ENCODE measurements at places on chromosomes 12 and 14.
A peak's percentile ranks its signal among the peaks of the same experiment; 100 is the strongest.

DNA sequence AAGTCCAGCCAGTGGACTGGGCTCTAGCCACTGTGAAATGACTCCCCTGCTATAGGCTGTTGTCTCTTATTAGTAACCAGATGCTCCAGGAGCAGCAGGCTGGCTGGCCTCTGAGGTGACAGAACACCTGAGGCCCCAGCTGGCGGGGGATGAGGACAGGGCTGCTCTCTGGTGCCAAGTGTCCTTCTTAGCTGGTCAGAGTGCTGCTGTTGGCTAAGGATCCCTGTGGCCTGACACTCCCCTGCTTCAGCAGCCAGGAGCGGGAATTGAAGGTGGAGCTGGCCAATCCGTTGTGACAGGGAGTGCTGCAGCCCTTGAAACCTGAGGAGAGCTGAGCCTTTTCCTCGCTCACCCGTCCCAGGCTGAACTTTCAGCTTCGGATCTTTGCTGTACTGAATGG, 30.7 kb downstream of the TMEM229B start:
- DNase-seq: no peak

DNA sequence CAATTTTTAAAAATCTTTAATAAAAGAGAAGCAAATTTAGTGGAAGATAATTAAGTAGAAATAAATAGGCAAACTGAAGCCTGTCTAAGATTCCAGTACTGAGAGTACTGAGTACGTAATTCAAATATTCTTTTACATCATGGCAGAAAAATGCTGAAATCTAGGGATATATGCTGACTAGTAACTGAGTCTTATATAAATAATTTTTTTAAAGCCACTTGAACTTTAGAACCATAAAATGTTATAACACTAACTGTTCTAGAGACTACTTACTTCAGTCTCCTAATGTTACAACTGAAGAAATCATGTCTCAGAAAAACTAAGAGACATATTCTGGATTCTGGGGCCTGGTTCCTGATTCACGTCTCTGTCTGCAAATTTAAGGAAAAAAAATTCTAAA, 230.6 kb upstream of the PLEKHG7 start:
- no peak for DNase-seq

DNA sequence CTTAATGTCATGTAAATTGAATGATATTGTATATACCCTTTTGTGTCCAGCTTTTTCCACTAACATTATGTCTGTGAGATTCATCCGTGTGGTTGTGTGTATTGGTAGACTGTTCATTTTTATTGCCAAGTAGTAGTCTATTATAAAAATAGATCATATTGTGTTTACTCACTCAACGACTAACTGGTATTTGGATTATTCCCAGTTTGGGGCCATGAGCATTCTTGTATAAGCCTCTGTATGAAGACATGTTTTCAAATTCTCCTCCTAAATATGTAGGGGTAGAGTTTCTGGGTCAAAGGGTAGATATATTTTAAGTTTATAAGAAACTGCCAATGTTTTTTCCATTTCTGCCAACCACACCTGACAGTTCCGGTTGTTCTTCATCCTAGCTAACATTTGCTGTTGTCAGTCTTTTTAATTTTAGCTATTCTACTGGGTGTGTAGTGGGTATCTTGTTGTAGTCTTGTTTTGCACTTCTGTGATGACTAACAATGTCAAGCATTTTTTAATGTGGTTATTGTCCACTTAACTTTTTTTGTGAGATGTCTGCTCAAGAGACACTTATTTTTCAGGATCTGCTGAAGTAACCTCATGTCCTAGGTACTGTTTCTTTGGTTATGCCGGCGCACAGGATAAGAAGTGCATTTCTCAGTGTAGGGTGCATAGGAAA, 93.2 kb downstream of the DACT1 start:
- no peak for DNase-seq

GRCh38 chr12:78331181-78331580, 500.5 kb downstream of the NAV3 start:
- no peak for DNase-seq

- peak; percentile 46 for DNase-seq
These were observed 288.5 kb upstream of the G2E3 start for GRCh38 chr14:30270200-30271161.

GRCh38 chr12:5784462-5785130, 160.5 kb downstream of the ANO2 start:
- no peak for DNase-seq

GRCh38 chr12:98343002-98343567, 172.3 kb upstream of the TMPO start:
- DNase-seq: no peak

DNA sequence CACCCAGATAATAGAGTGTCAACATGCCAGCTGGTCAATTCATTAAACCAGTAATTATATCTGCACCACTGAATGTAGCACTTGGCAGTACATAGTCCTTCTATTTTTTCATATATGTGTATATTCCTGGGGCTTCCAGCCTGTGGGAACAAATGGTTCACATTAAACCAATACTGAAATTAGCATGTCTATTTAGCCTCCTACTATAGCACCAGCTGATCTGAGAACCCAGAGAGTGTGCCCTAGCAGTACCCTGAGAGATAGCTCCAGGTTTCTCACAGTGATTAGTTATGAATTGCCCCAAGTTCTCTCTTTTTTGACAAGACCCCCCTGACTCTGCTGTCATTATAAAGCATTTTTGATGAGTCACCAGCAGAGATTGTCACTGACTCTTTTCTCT, 1097.3 kb upstream of the FLRT2 start:
- no peak for DNase-seq

DNA sequence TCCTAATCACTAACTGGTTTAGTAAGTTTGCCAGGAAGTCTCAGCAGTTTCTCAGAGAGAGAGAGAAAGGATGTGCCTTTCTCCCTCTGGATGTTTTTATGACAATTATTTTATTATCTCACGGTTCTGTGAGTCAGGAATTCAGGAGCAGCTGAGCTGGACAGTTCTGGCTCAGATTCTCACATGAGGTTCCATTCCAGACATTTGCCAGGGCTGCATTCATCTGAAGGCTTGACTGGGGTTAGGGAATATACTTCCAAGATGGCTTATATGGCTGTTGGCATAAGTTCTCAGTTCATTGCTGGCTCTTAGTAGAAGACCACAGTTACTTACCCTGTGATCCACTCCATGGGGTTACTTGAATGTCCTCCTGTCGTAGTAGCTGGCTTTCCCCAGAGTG, 101.2 kb upstream of the ATF7IP start:
- DNase-seq: no peak

DNA sequence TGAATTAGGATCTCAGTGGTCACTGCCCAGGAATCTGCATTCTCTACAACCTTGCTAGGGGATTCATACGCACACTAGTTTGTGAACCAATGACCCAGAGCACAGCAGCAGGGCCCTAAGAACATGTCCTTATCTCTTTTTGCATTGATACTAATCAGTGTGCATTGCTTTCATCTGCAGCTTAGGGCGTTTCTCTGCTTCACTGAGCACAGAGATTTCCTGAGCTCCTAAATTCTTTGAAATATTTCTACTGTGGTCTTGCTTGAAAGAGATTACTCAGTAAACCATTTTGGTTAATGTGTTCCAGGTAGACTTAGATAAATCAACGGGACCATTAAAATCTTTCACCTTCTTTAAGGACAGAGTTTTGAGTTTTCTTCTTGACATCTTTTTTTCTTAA, 351.3 kb upstream of the KITLG start:
- DNase-seq: no peak

DNA sequence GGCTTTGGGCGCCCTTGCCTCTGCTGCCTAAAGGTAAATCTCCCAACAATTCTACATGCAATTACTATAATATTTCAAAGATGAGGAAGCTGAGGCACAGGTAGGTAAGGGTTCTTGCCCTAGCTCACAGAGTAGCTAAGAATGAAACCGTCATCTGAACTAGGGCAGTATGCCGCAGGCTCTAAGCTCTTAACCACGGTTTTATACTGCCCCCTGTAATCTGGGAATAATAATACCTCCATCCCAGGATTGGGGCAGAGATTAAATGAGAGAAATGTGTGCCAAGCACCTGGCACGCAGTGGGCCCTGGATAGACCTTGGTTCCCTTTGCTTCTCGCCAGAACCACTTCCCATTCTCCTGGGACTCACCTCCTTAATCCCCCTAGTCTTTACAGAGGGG, 1.5 kb upstream of the HRK start:
- no peak for DNase-seq

DNA sequence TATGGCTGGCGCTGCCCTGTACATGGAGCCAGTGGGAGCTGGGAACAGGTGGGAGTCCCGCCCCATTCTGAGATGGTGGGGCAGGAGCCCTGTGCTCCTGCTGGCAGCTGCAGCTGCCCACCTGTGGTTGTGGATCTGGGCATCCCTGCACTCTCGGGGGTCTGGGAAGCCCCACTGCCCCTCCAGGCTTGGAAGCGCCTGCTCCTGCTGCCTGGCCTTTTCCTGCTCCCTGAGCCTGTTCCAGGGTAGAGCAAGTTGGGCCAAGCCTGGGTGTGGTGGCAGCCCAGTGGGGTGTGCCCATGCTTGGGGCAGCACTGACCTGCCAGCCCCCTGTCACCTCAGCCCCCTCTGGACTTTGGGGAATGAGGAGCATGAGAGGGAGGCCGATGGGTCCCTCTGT, 104.0 kb downstream of the MNAT1 start:
- no peak for DNase-seq

DNA sequence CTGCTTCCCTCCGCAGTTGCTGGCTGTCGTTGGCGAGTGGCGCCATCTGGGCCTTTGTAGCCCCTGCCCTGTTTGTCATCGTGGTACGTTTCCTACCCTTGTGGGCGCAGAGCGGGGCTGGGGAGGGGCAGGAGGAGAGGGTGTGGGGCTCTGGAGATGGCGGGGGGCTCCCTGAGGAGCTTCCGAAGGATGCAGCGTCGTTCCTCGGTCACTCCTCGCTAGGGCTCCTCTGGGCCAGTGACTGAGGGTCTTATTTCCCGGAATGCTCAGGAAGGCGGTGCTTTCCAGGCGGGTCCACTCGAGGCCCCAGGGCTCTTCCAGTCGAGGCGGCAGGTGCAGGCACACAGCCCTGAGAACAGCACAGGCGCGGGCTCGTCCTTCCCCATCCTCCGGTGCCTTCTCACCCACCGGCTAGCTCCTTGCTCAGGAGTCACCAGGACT, 167.1 kb downstream of the ADGRD1 start:
- DNase-seq: no peak

DNA sequence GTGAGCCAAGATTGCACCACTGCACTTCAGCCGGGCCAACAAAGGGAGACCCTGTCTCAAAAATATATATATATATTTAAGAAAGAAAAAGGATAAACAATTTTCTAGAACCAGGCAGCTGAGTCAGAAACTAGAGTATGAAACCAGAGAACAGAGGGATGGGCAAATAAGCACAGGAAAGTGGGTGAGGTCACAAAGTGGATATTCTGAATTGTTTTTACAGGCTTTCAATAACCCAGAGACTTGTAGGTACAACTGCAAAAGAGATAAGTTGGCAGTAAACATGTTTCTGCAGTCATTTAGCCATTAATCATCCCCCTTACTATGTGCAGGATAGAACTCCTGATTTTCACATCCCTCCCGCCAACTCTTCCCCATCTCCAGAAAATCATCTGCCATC, 94.2 kb downstream of the BTG1 start:
- no peak for DNase-seq

- peak; percentile 53 for DNase-seq
These were observed 140.5 kb downstream of the FOXN3 start for GRCh38 chr14:89276424-89276975.

DNA sequence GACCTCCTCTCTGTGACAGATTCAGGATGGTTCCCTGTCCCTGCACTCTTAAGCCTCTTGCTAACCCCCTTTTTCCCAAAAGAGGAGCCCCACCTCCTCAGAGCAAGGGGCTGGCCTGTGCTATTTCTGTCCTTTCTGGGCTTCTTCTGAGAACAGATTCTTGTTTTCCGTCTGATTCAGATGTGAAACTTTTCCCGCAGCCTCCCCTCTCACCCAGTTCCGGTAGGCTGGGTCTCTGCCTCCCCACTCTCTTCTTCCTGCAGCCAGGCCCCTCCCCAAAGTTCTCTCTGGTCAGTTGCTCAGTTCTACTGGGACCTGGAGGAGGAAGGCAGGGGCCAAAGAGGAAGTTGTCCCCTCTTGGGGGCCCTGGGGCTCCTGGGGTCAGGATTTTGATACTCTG, 11.8 kb downstream of the PDE1B start:
- no peak for DNase-seq

- DNase-seq: no peak
These were observed 220.3 kb upstream of the RTL1 start for GRCh38 chr14:101123618-101124510.

DNA sequence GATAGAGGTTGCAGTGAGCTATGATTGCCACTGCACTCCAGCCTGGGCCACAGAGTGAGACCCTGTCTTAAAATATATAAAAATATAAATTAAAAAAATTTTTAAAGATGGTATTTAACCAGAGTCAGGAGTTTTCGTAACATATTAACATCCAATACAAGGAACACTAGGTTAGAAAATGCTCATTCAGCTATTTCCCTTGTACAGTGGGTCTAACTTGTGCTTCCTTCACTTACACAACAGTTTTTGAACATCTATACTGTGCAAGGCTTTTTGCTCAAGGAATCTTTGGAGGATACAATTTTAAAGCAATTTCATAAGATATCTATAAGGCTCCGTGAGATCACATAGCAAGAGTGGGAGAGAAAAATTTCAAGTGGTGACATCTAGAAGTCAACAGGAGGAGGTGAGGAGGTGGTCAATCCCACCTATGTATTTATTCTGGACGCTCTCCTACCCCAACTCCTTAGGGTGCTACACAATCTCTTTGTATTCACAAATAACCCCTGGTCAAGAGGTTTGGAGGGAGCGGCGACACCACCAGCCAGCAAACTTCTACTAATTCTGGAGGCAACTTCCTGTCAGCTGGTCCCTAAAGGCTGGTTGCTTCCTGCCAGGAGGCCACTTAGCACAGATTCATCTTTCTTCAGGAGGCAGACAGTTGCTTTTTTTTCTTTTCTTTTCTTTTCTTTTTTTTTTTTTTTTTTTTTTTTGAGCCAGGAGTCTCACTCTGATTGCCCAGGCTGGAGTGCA, 22.2 kb downstream of the DUSP16 start:
- DNase-seq: no peak

DNA sequence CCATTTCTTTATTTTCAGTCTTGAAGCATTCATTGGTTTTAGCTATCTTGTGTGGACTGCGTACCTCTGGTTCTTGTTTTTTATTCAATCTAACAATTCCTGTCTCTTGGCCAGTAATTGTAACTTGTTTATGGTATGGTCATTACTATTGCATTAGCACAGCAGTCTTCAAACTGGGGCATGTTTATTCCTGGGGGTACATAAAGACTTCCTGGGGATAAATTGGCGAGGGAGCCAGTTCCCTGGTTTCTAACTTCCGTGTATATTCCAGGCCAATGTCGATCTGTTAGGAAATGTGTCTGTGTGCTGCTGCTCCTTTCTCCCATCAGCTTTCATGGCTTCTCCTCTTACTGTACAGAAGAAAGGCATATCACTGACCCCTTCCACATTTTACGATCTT, 13.7 kb upstream of the EVL start:
- no peak for DNase-seq

DNA sequence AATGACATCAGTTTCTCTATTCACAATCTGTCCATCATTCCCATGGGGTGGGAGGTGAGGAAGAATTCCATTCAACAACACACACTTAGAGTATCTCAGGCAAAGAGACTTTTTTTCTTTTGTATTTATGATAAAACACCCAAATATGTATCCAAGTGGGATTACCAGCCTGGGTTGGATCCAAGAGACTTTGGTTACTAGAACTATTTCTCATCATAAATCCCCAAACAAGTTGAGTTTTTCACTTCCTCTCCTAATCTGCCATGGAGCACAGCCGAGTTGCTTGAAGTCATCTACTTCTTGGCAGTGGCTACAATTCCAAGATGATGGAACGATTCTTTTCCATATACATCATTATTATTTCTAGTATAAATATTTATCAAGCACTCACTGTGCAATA, 209.2 kb upstream of the HMGA2 start:
- no peak for DNase-seq

GRCh38 chr14:89308232-89308959, 108.6 kb downstream of the FOXN3 start:
- DNase-seq: no peak

Data from CD4-positive, alpha-beta T cell treated with Interleukin-15 for 4 hours (primary cell).